ENCODE measurements at places on chromosomes 7 and 10.

GRCh38 chr7:21656081-21656480 lies 113.2 kb downstream of the DNAH11 start:
- no peak for DNase-seq

DNA sequence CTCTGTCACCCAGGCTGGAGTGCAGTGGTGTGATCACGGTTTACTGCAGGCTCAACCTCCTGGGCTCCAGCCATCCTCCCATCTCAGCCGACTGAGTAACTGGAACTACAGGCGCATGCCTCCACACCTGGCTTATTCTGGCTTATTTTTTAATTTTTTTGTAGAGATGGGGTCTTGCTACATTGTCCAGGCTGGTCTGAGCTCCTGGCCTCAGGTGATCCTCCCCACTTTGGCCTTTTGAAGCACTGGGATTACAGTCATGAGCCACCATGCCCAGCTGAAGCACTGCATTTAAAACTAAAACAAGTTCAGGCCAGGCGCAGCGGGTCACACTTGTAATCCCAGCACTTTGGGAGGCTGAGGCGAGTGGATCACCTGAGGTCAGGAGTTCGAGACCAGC lies 8.0 kb downstream of the SH3PXD2A start:
- no peak for DNase-seq

GRCh38 chr10:119251315-119251708 lies 43.9 kb downstream of the GRK5 start:
- DNase-seq = no peak

DNA sequence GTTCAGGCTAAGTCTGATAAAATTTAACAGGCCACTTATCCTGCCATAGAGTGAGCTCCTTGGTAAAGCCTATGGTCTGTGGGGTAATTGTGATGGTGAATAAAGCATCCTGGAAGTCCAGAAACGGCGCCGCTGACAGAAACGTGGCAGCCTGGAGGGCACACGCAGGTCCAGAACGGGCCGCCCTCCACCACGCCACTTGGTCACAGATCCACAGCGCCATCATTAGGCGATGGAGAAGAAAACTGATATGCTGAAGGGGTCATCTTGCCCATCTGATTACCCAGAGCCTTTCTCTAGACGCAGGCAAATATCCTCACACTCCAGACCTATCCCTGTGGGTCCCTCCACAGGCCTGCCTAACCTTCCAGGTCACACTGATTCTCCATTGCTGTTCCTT lies 37.8 kb downstream of the PODXL start:
- DNase-seq = no peak

DNA sequence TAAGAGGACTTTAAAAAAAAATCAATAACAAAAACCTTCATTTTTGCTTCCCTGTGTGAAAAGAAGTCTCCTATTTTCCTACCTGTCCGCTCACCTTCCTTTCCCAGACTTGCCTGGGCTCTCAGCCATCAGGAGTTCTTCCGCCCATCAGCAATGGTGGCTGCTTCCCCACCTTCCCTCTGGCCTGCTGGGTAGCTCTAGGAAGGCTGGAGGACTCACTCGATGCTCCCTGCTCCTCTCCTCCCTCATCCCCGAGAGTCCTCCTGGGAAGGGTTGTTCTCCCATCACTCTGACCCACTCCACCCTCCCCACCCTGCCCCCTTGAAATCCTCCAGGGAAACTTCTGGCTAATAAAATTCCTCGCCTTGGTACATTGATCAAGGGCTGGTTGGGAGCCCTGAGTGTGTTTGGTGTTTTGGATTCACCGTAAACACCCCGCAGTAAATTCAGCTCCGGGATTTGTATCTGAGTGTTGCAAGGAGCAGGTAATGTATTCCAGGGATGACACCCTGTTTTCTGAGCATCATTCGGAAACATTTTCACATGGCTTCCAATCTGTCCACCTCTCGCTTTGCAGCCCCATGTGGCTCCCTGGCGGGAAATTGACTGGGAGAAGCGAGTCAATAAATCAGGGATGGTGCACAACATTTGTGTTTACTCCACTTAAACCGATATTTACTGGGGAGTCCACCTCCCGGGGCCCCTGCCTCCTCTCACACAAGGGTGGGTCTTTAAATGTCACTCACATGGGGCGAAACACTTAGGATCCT lies 126.4 kb upstream of the SDK1 start:
- DNase-seq = peak; percentile 34

GRCh38 chr7:20470726-20471125 lies 140.0 kb downstream of the ITGB8 start:
- DNase-seq = no peak

- no peak for DNase-seq
Observed at GRCh38 chr7:117941138-117941810, 68.0 kb upstream of the CTTNBP2 start.

DNA sequence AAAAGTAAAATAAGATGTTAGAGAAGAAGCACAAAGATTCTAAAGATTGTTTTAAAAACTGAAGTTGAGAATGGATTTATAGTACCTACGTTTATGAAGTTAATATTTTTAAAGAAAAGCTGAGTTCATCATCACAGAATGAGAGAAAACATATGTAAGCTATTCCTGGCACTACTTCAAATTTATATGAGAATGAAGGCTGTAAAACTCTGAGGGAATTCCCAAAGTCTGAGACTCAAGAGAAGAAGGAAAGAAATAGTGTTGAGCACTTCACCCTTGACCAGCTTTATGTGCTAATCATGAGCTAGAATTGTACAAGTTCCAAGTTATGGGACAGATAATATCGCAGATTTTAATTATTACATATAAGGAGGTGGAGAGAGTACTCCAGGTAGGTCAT lies 323.7 kb upstream of the GNAI1 start:
- no peak for DNase-seq

DNA sequence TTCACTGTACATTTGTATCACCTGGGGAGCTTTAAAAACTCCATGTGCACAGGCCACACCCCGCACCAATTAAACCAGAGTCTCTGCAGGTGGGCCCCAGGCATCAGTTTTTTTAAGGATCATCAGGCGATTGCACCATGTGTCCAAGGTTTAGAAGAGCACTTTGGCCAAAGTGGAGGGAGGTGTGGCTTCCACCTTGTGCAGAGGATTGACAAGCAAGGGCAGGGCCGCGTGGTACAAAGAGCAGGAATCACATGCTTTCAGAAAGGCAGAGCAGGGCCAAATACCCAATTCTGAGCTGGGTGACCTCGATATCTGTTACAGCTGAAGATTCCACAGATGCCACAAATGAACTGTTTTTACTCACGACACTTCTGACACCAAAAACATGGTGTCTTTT lies 52.4 kb downstream of the NOC3L start:
- no peak for DNase-seq

DNA sequence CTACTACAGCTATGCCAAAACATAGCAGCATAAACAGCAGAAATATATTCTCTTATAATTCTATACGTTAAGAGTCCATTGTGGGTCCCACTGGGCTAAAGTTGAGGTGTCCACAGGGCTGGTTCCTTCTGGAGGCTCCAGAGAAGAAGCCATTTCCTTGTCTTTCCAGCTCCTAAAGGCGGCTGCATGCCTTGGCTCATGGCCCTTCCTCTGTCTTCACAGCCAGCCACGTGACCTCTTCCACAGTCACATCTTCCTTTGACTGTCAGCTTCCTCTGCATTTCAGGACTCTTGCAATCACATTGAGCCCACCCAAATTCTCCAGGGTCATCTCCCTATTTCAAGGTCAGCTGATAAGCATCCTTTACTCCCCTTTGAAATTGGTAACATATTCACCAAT lies 17.2 kb downstream of the NACAD start:
- DNase-seq = no peak
